NCI-H2081 (cell line): ENCODE measurements at places on chromosomes 16 and 17.

DNA sequence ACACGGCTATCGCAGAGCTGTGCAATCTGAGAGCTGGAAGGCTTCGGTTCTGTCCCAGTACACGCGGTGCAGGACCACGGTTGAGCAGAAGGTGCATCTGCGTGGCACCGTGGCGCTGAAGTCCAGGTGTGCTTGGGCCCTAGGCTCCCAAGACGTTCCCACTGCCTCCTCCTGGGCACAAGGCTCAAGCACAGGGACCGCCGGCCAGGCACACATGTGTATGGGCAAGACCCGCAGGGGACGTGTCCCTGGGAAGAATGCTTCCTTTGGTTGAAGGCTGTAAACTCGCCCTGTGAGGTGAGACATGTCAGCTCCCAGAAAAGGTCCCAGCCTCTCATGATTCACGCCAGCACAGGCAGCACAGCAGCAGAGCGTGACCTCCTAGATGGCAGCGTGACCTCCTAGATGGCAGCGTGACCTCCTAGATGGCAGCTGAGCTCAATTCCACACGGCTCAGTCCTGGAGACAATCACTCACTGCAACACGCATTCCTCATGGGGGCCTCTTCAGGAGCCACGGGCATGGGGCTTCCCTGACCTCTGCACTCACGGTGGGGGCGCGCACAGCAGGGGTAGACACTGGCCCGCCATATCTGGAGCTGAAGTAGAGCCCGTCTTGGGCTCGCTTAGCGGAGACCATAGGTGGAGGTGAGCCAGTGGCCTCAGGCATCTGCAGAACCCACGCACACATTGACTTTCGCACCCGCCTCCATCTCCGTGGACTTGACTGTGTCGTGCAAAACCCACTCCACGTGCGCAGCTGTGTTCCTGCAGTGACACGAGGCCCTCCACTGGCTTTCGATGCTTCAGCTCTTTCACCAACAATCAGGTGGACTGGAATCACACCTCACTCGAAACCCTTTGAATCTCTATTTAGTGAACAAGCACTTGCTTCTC, 85.0 kb upstream of the CHMP6 start:
- DNase-seq = no peak

DNA sequence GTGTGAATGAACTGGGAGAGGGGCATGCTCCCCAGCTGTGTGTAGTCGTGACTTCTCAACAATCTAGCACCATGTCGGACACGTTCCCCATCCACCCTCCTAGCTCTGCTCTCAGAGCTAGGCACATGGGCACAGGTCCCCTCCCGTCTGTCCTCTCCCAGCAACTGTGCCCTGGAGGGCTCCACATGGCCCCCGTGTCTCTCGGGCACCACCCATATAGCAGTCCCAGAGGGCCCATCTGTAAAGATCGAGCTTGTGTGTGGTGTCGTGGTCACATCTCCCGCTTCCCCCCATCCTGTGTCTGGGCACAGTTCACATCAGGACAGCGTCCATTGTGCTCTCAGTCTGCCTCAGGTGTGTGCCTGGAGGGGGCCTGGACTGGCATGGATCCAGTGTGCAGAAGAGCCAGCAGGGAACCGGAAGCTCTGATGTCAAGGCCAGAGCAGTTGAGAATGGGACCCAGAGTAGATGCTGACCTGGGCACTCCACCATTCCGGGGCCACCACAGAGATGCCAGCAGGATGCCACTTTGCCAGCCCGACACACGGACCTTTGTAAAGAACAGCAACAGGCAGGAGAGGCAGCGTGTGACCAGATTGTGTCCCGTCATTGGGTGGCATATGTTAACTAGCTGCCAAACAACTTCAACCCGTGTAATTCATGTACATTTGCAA, 55.7 kb downstream of the MARF1 start:
- no peak for DNase-seq

DNA sequence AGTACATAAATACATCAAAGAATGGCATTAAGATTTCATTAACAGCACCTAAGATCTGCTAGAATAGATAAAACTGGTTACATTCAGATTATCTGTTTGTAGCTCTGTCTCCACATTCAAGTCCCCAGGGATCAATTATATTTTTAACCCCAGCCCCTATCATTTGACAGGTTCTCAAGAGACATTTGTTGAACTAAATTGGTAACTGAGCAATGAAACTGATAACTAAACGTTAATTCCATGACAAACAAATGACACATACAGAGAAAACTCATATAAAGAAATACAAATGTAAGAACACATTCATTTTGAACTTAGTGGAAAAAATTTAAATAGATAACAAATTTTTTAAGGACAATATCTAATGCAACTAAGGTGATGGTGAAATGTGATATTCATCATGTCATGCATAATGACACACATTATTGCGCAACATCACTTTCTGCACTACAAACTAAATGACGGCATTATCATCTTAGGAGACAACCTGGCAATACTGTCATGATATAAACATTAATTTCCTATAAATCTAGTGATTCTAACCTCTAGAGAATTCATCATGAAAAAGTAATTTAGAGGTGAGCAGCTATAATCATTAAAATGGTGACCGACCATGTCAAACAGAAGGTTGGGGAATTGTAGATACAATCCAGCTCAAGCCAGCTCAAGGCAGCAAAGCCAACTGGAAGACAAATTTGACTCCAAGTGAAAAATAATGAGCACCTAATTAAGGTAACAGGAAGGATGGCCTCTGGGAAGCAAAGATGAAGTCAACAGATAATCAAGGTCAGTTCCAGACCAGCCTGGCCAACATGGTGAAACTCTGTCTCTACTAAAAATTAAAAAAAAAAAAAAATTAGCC, 9.5 kb downstream of the ARHGAP17 start:
- DNase-seq = no peak

GRCh38 chr16:74700116-74700437, 585 bp downstream of the MLKL start:
- peak; percentile 15 for DNase-seq

DNA sequence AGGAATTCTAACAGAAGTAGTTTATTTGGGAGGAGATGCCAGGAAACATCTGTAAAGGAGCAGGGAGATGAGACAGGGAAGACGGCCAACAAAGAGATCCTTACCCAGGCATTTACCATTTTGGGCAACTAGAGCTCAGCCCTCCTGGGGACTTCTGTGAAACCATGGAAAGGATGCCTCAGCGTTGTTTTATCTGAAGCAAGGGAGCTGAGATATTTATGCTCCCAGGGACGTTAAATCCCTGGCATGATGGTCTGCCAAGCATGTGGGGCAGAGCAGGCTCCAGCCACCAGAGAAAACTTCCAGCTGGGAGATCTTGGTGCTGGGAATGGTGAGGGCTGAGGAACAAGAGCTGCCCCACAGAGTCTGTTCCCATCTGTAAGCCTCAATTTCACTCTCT, 114.8 kb upstream of the FOXF1 start:
- DNase-seq = no peak

DNA sequence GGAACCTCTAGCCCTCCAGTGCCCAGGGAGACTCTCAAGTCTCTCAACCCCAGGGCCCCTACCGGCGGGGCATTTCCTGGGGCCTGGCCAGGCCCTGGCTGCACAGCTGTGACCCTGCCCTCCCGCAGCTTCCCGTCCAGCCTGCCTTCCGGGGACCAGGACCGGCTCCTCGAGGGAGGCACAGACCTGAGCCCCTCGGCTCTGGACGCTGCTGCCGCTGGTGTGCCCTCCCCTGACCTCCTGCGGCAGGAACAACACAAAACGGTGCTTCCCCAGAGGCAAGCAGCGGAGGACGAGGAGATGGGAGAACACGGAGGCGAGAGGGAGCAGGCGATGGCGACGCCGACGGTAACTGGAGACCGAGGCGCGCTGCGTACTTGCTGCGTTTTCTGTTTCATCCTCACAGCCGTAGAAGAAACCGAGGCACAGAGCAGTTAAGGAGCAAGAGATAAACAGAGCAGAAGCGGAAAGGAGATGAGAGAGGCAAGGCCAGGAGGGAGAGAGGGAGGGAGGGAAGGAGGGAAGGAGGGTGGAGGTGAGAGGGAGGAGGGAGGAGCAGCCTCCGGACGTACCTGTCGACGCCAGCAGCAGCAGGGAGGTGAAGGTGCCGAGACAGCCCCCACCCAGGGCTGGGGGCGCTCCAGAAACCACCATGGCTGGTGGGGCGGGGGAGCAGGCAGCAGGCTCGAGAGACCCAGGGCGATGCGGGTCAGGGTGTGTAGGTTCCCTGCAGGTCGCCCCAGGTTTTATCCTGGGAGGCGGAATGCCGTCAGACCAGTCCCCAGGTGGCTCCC, at the start of gene PRSS22:
Gene PRSS22 (minus strand): TSS at position 720 of the 794 bp plus-strand sequence. CDS start 66 bp downstream, at position 654.
- DNase-seq = peak; percentile 12
